WTC11 (cell line): ENCODE measurements at places on chromosomes 2 and 18.

DNA sequence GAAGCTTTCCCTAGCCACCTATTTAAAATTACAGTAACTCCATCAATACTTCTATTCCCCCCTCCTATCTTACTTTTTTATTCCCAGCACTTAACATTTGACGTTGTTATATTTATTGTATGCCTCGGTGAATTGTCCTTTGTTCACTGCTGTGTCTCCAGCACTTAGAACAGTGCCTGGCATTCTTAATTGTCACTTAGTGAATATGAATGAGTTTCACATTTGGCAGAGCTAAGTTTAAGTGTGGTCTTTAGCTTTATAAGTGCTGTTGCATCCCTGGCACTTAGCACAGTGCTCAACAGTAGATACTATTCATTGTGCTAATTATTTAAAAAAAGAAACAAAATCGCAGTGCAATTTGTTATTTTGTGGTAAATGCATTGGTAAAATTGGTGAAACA is 1.7 kb downstream of the RMP24 start:
- DNase-seq, result no peak

DNA sequence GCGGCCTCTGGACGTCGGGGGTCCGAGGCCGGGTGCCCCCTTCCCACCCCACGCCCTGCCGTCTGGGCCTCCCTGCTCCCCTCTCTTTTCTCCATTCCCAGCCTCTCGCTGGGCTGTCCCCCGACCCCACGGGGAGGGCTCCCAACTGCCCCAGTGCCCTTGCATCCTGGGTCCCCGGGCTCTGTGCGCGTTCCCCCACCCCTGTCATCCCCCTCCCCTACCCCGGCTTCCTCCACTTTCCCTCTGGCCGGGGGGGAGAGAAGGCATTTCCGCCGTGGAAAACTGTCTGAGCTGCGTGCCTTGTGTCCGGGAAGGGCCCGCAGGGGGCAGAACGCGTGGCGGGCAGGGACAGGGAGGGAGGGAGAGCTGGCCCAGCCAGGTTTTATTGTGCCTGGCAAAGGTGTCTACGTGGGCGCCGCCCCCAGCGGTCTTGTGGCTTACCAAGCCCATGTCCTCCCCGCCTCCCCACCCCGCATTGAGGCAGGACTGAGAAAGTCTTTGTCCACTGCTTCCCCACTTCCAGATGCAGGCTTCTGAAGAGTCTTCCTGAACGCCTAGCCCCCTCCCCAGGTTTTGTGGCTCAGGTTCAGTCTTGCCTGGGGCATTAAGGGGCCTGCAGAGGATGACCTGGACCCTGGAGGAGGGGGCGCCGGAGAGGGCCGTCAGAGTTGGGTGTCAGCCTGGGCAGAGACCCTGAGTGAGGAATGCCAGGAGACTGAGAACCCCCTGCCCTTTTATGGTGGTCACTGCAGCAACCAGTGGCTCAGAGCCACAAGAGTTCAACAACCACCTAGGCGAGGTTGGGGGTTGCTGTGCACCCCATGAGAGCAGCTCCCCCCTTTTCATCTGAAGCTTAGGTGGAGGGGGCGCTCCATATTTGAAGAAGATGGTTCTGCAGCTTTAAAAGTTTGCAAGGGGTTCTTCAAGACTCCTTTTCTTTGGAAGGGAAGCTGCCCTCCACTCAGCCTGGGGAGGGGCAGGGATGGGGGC is 1.3 kb downstream of the ITM2C start:
- peak; percentile 50 for DNase-seq

DNA sequence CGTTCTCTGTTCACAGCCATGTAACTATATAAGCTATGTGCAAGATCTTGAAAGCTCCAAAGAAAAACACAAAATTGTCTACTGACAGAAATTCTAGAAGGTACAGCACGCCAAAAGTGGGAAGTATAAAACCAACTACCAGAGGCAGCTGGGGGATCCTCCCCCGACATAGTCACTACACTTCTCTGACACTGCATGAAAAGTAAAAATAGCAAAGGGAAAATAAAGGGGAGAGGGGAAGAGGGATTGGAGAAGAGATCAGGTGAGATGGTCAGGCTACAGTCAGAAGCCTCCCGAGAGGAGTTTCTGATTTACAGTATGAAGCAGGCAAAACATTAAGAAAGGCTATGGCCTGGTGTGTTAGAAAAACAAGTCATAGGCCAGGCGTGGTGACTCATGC is 39.8 kb upstream of the PCBP1 start:
- DNase-seq, result no peak

- no peak for DNase-seq
These were observed 159.9 kb downstream of the LAMA3 start for GRCh38 chr18:23849141-23849540.

DNA sequence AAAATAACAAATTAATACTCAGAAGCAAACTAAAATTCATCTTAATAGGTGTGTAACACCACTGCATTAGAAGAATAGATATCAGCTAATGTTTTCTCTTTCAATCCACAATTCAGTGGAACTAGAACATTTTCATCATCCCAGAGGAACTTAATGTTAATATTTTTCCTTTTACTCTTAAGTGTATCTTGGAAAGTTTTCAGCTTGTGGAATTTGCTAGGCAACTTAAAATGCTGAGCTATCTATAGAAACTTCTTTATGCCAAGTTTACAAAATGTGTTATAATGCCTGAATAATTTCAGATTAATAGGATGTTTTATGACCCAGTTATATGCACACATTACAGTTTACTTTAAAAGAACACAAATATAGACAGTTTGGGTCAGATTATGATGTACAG is 86.6 kb upstream of the FAM237A start:
- DNase-seq, result no peak

- no peak for DNase-seq
These were observed 262.9 kb upstream of the RBMS1 start for GRCh38 chr2:160756481-160756880.

DNA sequence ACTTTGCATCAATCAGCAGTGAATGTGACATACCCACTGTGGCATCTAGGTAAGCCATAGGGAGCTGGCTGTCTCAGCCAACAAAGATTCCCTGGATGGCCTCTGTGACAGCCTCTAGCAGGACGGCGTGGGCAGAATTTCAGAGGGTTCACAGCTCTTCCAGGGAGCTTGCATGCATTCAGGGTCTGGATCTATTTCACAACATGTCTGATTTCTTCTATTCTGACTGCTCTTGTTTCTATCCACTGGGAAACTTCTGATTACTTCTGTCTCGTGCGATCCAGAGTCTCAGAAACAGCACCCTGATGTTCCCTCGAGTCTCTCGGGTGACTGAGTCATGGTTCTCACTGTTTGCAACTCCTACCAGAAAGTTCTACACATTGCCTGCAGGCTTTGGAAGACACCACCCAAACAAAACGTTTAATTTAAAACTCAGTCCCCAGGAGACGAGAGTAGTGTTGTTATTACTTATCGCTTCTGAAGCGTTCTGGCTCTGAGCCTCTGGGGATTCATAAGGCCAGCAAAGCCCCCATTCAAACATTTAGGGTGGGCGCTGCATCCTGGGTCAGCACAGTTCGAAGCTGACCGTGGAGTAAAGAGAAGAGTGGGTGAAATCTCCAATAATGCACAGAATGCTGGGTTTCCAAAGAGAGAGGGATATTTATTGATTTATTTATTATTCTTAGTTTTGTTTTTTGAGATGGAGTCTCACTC is 41.9 kb upstream of the ODC1 start:
- no peak for DNase-seq

DNA sequence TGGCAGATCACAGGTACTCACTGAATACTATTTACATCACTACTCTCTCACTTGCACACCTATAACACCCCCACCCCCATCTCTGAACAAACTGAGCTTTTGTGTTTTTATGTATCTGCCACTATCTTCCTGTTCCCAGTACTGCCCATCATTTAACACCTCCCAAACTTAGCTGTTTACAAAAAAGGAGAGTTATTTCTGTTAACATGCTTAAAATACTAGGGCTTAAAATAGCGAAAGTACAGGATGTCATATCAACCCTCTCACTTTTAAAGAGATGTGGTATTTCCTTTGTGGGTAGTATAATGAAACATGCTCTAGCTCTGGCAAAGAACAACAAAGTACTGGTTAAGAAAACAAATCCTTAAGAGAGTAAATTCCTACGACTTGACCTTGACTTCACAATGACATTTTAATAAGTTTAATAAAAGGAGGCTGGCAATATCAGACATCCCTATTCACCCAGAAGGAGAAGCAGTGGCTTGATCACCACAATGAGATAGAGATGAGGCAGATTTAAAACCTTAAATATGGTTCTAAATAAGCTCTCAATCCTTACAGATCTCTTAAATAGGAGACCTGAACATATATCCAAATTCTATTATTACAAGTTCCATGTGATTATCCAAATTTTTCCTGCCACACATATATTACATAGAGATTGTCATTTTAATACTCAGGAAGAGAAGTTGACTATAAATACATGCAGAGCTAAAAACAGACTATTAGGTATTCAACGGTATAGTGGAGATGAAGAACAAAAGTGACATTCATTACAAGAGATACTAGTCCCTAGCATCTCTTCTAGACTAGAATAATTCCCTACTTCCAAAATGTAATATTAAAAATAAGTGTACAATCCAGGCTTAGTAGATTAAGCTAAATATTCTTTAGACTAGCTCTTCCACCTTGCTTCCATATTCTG is 36.9 kb downstream of the TRAK2 start:
- DNase-seq, result no peak

DNA sequence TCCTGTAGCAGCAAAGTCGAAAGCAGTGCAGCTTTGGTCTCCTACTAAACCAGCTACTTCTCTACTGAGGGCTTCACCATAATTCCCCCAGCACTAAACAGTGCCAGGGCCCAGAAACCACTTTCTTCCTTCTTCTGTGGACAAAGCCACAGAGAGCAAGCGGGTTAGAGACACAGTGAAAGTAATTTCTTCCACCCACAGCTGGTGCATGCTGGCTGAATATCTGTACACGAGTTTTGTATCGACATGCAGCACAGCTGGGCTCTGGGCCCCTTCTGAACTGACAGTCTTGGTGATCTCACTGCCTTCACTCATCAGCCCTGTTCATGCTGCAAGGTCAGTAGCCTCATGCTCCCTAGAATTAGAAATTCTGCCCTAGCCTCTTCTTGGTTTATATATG is 74.0 kb upstream of the SULT1C3 start:
- DNase-seq, result no peak

- no peak for DNase-seq
These were observed 13.7 kb downstream of the TRAPPC8 start for GRCh38 chr18:31929273-31929672.

DNA sequence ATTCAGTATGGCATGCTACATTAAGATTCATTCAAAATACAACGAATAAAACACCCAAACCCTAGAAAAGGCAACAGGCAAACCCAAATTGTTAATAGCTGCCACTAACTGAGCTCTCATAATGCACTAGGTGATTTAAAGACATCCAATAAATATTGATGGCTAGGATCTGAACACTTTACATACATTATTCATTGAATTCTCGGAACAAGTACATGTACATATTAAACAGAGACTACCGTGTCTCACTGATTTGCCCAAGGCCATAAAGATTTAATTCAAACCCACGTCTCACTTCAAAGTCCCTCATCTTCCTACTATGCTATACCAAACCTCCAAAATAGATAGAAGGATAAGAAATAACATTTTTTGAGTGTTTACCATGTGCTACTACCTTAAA is 42.1 kb downstream of the THOC1 start:
- no peak for DNase-seq
